ENCODE measurements at places on chromosomes 16 and 17.

DNA sequence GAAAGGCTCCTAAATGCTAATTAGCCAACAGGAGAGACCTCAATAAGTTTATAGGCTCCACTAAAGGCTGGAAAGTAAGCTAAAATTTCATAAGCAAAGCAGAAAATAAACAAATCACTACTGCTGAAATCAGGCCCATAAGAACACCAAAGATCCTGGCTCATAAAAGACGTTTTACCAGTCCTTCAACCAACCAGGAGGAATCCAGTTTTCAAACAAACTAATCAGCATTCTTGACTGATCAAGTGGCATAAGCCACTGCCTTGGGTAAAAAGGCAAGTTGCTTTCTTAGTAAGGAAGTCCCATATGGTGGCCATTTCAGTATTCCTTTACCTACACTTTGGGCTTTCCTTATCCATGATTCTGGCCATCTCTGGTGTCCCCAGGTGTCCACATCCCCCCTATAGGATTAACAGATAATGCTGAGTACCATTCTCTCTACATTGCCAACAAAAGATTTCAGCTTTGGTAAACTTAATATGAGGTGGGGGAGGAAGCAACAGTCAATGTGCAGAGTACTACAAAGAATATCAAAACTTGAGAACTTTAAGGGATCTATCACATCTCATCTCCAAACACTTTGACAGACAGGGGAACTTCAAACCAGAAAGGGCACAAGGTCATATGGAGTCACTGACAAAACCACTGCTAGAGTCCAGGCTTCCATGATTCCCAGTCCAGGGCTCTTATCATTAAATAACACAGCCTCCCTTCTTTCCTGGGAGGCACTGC, 1.3 kb downstream of the TOM1L2 start:
- DNase-seq: no peak

- no peak for DNase-seq
Observed at GRCh38 chr17:81309140-81309858, 14.2 kb upstream of the SLC38A10 start.

GRCh38 chr17:28974451-28974850, 23.1 kb upstream of the PHF12 start:
- no peak for DNase-seq

DNA sequence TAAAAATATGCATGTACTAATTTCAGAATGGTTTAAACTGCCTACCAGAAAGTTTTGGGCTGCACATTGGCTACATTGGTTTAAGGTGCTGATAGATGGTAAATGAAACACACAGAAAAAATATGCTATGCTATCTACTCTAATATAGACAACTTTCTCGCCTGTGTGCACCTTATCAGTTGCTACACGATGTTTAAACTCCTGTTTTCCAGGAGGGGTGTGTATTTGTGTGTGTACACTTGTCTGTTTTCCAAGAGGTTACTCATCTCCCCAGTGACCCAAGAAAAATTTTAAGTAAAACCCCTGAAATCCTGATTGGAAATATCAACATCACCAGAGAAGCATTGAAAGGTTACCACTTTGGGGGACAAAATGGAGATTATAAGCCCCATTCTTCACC, 21.6 kb upstream of the PSMC5 start:
- no peak for DNase-seq

GRCh38 chr16:85446951-85447692, 166.0 kb upstream of the GSE1 start:
- DNase-seq: no peak

DNA sequence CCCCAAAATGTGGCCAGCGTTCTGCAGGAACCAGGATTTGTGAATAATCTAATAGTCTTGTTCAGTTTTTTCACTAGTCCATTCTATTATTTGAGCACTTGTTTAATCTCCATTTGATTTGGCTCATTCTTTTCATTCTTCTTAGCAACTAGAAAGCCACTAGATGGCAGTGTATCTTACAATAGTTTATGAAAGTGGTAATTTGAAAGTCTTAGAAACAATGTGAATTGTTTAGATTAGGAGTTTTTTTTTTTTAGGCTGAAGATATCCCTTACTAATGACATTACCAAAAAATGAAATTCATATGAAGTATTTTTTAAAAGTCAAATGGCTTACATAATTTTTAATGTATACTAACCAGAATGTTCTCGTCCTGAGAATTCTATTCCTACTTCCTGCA, 6.7 kb downstream of the ERI2 start:
- DNase-seq: no peak

GRCh38 chr16:50183316-50183715, 30.2 kb downstream of the TENT4B start:
- DNase-seq: no peak

DNA sequence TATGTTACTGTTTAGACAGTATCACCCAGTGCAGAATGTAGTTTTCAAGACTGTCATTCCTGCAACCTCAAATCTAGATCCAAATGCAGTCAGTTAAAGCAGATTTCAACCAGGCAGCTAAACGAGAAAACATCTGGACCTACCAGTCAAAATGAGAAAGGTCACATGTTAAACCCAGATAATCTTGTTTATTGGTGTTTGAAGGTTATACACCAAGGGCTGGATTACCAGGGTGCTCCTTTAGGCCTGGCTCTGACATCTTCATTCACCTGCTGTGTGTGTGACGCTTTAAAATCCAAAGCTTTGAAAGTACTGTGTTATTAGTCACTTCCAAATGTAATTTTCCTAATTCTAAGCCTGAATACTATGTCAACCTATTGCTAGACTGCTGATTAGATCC, 54.9 kb downstream of the IKZF3 start:
- DNase-seq: no peak

GRCh38 chr17:15171167-15172047, 93.7 kb downstream of the PMP22 start:
- no peak for DNase-seq

- DNase-seq: no peak
Observed at GRCh38 chr16:88804552-88805339, 1.2 kb downstream of the CDT1 start.

DNA sequence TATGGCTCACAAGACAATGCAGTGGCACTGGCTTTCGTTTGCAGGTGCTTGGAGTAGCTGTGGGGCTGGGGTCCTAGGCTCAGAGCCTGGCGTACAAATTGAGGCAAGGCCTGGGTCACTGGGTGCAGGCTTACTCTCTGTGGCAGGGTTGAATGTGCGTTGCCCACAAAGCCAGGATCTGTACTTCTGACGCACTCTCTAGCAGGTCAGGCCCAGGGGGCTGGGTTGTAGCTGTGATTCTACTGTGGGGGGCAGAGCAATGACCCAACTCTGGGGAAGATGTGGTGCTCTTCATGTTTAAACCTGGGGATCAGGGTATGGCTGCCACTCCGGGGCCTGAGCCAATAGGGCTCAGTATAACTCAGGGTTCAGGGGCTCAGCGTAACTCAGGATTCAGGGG, 6.4 kb upstream of the PRSS21 start:
- DNase-seq: no peak

DNA sequence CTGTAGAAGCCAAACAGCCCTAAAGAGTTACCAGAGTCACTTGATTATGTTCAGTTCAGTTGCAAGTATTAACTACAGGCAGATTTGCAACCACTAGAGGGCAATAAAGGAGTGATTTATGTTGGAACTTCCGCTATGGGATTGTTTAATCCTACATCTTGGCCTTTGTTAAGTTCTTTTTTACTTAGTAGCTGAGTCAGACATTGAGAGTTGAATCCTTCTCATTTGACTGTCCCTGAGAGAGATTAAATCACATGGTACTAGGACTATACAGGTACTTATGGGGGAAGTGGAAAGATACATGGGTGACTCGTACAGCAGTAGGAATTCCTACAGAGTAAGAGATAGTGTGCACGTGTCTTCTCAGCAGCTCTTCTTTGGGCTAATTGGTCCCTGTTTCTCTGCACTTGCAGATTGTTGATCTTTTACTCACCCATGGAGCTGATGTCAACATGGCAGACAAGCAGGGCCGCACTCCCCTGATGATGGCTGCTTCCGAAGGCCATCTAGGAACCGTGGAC, 40.3 kb downstream of the CYB561 start:
- no peak for DNase-seq

GRCh38 chr17:65155622-65156021, 18.5 kb downstream of the RGS9 start:
- no peak for DNase-seq

DNA sequence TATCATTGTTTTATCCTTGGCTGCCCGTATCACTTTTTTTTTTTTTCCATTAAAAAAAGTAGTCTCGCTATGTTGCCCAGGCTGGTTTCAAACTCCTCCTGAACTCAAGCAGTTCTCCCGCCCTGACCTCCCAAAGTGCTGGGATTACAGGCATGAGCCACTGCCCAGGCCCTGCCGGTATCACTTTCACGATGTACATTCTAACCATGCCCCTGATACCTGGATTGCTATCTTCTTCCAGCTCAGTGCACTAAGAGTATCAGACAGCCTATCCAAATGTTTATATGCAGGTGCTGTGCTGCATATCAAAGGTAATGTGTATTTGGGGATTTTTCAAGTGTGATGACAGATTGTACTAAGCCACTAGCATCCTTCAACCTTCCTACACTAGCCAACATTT, 14.2 kb downstream of the MOSMO start:
- no peak for DNase-seq

GRCh38 chr17:18377437-18378204, at the start of gene EVPLL:
Gene EVPLL, plus strand, starts transcription at chr17:18377778. Its CDS starts 3,160 bp downstream, at chr17:18380938.
- no peak for DNase-seq

GRCh38 chr17:76125391-76125675, 15.7 kb downstream of the FOXJ1 start:
- DNase-seq: no peak

DNA sequence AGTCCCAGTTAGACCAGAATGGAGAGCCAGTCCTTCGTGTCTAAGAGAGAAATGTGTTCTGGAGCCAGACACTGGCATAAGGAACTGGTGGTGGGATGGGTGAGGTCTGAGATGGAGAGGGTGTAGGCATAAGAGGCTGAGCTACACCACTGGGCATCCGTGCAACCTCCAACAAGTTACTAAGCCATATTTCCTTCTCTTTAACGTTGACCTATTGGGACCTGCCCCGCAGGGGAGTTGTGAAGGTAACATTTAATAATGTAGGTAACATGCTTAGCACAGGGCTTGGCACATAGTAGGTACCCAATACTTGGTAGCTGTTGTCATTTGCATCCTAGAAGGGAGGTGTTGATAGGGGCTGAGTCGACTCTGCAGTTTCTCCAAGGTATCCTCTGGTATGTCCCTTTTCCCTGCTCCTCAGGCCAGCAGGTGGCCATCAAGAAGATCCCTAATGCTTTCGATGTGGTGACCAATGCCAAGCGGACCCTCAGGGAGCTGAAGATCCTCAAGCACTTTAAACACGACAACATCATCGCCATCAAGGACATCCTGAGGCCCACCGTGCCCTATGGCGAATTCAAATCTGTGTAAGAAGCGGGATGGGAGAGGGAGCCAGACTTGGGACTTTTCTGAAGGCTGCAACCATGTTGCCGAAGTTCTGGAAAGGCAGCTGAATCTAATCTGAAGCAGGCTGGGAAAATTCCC, 1.2 kb downstream of the MAPK7 start:
- no peak for DNase-seq

DNA sequence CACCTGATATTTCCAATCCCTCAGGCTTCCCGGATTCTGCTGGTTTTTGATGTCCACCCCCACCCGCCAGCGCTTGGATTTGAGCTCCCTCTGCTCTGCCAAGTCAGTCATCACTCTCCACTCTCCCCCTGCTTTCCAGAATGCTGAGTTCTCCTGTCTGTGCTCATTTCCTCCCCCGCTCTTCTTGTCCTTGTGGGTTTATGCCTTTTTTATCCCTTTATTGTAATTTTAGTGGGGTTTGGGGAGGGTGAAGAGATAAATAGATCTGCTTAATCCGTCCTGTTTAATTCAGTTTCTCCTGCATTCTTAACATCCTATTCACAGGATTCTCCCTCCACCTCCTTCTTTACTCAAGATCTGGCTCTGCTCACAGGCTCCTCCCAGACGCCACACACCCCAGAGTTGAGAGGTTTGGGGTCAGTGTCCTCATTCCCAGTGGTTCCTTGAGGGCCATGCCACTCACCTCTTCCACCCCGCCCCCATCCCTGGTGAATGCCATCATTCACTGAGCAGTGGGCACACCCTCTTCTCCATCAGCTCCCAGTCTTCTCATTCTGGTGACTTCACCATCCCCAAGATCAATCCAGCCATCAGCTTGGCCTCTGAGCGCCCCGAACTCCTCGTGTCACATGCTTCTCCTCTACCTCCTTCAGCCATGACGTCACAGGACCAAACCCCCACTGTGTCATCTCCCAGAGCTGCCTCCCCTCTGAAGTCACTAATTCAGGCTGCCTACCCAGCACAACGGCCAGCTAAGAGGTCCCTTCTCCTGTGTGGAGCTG, 15.1 kb upstream of the GUCY2D start:
- DNase-seq: no peak

DNA sequence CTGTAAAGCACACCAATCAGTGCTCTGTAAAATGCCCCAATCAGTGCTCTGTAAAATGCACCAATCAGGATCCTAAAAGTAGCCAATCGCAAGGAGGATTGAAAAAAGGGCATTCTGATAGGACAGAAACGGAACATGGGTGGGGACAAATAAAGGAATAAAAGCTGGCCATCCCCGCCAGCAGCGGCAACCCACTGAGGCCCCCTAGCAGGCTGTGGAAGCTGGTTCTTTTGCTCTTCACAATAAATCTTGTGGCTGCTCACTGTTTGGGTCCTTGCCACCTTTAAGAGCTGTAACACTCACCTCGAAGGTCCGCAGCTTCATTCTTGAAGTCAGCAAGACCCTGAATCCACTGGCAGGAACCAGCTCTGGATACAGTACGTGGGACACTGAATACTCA, 162.4 kb upstream of the TBX2 start:
- no peak for DNase-seq

GRCh38 chr16:89233678-89234490, 16.4 kb downstream of the ZNF778 start:
- no peak for DNase-seq

GRCh38 chr17:27667656-27668487, 36.9 kb downstream of the LGALS9 start:
- no peak for DNase-seq

DNA sequence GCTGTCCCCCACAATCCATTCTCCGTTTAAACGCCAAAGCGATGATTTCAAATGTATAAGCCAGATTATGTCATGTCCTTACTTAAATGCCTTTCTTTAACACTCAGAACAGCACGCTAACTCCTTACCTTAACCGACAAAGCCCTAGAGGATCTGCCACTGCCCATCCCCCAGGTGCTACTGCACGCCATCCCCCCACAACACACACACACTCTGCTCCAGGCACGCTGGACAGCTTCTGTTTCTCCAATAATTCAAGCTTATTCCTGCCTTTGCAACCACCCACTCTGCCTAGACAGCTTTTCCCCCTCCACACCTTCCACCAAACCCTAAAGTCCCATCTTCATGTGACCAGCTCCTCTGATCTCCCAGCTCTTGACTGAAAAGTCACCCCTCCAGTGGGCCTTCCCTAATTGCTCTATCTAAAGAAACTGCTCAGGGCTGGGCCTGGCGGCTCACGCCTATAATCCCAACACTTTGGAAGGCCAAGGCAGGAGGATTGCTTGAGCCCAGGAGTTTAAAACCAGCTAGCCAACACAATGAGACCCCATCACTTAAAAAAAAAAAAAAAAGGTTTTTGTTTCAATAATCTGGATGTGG, 38.9 kb upstream of the RPL38 start:
- DNase-seq: no peak
